Activated naive CD8-positive, alpha-beta T cell treated with anti-CD3 and anti-CD28 coated beads for 36 hours (primary cell): ENCODE measurements at places on chromosomes 5 and 9. TPM values are rescaled to one million over a fixed set of nuclear protein-coding genes. Genes with fewer than 3 reads are reported as not detected.

DNA sequence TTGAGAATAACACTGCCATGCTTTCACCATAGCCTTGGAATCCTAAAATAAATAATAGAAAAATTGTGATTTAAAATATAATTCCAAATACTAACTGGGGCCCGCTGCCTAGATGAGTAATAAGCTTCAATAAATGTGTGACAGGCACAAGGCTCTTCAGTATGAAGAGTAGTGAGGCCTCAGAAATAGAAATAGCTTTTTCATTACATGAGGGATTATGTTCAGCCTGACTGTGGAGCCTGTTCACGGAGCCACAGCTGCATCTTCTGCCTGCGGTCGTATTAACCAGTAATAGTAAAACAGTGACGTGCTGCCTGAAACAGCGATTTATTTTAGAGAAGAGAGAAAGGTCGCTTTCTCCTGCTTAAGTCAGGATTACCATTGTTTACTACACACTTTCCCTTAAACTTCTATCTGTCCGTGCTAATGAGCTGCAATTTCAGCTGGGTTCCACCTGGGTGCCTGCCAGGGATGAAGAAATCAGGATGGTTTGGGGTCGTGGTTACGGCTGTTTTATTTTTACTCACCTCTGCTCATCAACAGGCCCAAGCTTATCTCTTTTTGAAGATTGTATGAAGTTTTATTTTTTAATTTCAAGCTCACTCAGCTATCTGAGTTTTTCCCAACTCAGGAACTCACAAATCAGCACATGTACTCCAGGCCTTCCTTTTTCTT lies 284.9 kb upstream of the WWC1 start:
- no peak overlapping the region for H3K27ac ChIP-seq
- no peaks in the 10 kb centered on the region for H3K4me1 ChIP-seq
- no peak overlapping the region for H3K4me3 ChIP-seq
- peaks cover 9% of the 10 kb centered on the region for H3K27me3 ChIP-seq

DNA sequence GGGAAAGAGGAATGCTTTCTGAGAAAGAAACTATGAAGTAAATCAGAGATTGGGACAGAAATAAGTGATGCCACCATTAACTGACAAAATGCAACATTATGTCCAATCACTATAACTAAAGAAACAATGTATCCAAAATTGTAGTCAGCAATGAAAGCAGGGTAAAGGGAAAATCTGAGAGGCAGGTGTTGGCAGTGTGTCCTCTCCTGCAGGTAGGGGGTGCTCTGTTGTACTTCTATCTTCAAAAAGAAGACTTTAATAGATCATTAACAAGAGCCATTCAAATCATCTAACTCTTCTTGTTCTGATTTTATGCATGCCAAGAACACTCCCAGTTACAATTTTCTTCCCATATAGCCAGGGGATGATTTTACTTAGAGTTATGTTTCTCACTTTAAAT lies 1275.7 kb downstream of the PTPRD start:
- no peaks in the 10 kb centered on the region for H3K27me3 ChIP-seq
- no peak overlapping the region for H3K4me3 ChIP-seq
- no peaks in the 10 kb centered on the region for H3K36me3 ChIP-seq
- no peak for DNase-seq

- no peak overlapping the region for H3K27ac ChIP-seq
- H3K36me3 ChIP-seq: peaks cover 56% of the 10 kb centered on the region
- DNase-seq: no peak
These were observed 94.7 kb downstream of the SERINC5 start for GRCh38 chr5:80161165-80161564.

GRCh38 chr5:175582697-175583096 lies 75.2 kb upstream of the HRH2 start:
- no peak overlapping the region for H3K4me3 ChIP-seq
- peaks cover 3% of the 10 kb centered on the region for H3K4me1 ChIP-seq
- no peaks in the 10 kb centered on the region for H3K27me3 ChIP-seq
- H3K36me3 ChIP-seq: peaks cover 4% of the 10 kb centered on the region

The LHX3 gene
- not detected for total RNA-seq

The LSM11 gene
- 6.7 TPM for total RNA-seq

The SOHLH1 gene
- not detected for total RNA-seq

The PDLIM4 gene
- total RNA-seq: not detected

The ITGA2 gene
- total RNA-seq: 2.0 TPM
